ENCODE measurements at places on chromosomes 1 and 21. TPM values are rescaled to one million over a fixed set of nuclear protein-coding genes. Genes with fewer than 3 reads are reported as not detected.

DNA sequence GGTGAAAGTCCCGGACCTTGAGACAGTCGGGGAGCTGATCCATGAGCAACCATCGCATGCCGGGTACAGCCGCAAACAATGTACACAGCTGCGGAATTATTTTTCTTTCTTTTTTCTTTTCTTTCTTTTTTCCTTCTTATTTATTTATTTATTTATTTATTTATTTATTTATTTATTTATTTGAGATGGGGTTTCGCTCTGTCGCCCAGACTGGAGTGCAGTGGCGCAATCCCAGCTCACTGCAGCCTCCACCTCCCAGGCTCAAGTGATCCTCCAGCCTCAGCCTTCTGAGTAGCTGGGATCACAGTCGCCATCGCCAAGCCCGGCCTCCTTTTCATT is 2.6 kb upstream of the PERM1 start:
- H3K4me3 ChIP-seq, result no peak overlapping the region
- H3K4me1 ChIP-seq, result no peaks in the 10 kb centered on the region
- DNase-seq, result no peak
- no peaks in the 10 kb centered on the region for H3K27me3 ChIP-seq

- H3K4me3 ChIP-seq, result no peak overlapping the region
- peaks cover 6% of the 10 kb centered on the region for H3K4me1 ChIP-seq
- no peaks in the 10 kb centered on the region for H3K36me3 ChIP-seq
- DNase-seq, result no peak
- peaks cover 19% of the 10 kb centered on the region for H3K27me3 ChIP-seq
- H3K27ac ChIP-seq, result no peak overlapping the region
Measured at GRCh38 chr1:44717653-44718052, 13.3 kb downstream of the RNU5D-1 start.

DNA sequence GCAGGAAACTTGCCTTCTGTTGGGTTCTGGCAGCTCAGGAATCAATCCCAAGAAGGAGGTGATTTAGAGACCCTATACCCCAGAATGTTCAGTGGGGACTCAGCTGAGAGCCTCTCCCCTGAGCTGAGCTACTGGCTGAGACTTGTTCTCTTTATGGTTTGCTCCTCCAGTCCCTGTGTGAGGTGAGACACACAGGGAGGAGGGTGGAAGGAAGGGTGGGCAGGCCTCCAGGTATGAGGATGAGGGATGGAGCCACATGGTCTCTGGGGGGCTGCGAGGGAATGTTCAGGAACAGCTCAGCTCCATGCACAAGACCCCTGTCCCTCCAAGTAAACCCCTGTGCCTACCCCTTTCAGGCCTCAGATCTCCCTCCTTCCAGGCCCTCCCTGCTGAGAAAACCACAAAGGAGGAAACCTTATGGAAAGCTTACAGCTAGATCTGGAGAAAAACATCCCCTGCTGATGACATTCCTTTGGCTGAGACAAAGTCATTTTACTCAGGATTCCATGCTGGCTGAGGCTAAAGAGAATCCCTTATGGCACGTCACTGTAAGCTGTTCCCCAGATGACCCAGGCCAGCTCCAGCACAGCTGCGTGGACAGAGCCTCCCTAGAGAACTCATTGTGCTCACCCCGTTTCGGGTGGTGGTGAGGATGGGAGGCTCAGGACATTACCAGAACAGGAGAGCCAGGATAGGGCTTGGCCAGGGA is 91.5 kb upstream of the IPO9 start:
- peaks cover 77% of the 10 kb centered on the region for H3K4me1 ChIP-seq
- H3K27ac ChIP-seq, result peak overlapping the region; percentile 99
- no peaks in the 10 kb centered on the region for H3K27me3 ChIP-seq
- DNase-seq, result no peak

Gene S100A2
- 11.7 TPM for total RNA-seq

Gene ANGEL2
- 34.7 TPM for total RNA-seq

- no peaks in the 10 kb centered on the region for H3K4me1 ChIP-seq
- no peak overlapping the region for H3K4me3 ChIP-seq
- no peaks in the 10 kb centered on the region for H3K36me3 ChIP-seq
Measured at GRCh38 chr1:180617774-180618395, 13.9 kb upstream of the XPR1 start.

DNA sequence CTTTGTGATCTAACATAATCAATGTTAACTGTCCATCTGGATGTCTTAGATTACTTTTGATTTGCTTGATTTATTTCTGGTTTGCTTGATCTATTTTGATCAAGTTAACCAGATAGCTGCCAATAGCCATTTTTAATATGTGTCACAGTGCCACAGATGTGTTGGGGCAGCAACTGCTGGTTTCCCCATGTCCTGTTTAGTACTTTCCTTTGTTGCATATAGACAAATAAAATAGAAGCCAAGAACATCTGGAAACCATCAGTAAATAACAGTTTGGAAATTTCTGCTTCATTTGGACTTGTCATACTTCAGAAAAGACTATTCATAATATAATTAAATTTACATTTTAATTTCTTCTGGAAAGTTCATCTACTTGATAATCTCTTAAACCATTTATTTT is 145.6 kb upstream of the C21orf91 start:
- H3K36me3 ChIP-seq, result no peaks in the 10 kb centered on the region
- DNase-seq, result no peak
- no peak overlapping the region for H3K4me3 ChIP-seq
- H3K4me1 ChIP-seq, result no peaks in the 10 kb centered on the region
- no peaks in the 10 kb centered on the region for H3K27me3 ChIP-seq

GRCh38 chr1:46557403-46557802 is 6.0 kb upstream of the KNCN start:
- H3K36me3 ChIP-seq, result peaks cover 12% of the 10 kb centered on the region
- no peaks in the 10 kb centered on the region for H3K27me3 ChIP-seq

DNA sequence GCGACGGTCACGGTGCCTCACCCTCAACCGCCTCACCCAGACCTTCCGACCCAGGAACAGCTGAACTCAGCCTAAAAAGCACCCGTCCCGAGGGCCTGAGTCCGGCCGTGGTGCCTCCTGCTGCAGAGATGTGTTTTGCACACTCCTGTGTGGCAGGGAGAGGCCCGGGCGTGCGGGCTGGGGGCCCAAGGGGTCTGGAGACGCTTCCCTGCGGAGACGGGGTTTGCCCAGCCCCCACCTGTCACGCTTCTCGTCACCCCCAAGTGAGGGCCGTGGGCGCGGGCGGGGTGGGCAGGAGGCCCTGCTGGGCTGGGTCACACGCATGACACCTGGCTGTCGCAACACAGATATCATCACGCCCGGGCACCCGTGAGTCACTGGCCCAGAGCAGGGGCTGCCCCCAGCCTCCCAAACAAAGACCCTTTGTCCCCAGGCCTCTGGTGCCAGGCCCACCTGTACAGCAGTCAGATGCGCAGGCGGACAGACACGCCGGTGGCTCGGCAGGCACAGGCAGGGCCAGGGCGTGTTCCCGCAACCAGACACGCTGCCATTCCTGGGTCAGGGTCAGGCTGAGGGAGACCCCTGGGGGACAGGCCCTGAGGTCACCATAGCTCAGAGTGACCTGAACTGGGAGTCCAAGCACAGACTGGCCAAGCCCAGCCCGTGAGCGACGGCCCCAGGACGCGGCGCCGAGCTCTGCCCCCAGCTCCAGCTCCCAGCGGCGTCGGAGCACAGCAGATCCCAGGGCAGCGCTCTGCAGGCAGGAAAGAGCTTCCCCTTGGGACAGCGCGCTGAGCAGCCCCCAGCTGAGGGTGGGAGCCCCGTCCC is 6.1 kb downstream of the B3GALT6 start:
- peaks cover 36% of the 10 kb centered on the region for H3K4me1 ChIP-seq
- no peak overlapping the region for H3K4me3 ChIP-seq
- H3K27ac ChIP-seq, result no peak overlapping the region
- no peaks in the 10 kb centered on the region for H3K27me3 ChIP-seq
- peaks cover 6% of the 10 kb centered on the region for H3K36me3 ChIP-seq
- DNase-seq, result no peak

- no peak overlapping the region for H3K4me3 ChIP-seq
- no peaks in the 10 kb centered on the region for H3K36me3 ChIP-seq
- no peaks in the 10 kb centered on the region for H3K4me1 ChIP-seq
- no peak for DNase-seq
- peaks cover 15% of the 10 kb centered on the region for H3K27me3 ChIP-seq
Measured at GRCh38 chr1:107787299-107787698, 177.7 kb downstream of the VAV3 start.

DNA sequence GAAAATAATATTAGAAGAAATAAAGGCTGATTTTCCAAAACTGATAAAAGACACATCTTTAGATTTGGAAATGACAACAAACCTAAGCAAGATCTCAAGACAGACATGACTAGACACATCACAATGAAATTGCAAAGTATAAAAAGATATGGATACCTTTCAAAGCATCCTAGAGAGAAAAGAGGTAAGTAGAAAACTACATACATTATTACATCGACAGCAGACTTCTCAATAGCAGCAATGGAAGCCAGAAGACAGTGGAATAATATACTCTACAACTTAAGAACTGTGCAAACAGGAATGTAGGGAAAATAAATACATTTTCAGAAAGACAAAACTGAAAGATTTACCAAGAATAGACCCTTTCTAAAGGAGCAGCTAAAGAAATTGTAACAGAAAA is 50.2 kb downstream of the DENND1B start:
- DNase-seq, result no peak
- H3K4me1 ChIP-seq, result no peaks in the 10 kb centered on the region
- H3K27me3 ChIP-seq, result no peaks in the 10 kb centered on the region
- peaks cover 18% of the 10 kb centered on the region for H3K36me3 ChIP-seq
- H3K27ac ChIP-seq, result no peak overlapping the region
- H3K4me3 ChIP-seq, result no peak overlapping the region

GRCh38 chr1:179883745-179884138 is 1.7 kb downstream of the TOR1AIP1 start:
- peaks cover 13% of the 10 kb centered on the region for H3K36me3 ChIP-seq
- peaks cover 34% of the 10 kb centered on the region for H3K4me1 ChIP-seq
- H3K27me3 ChIP-seq, result no peaks in the 10 kb centered on the region
- H3K27ac ChIP-seq, result peak overlapping the region; percentile 100

DNA sequence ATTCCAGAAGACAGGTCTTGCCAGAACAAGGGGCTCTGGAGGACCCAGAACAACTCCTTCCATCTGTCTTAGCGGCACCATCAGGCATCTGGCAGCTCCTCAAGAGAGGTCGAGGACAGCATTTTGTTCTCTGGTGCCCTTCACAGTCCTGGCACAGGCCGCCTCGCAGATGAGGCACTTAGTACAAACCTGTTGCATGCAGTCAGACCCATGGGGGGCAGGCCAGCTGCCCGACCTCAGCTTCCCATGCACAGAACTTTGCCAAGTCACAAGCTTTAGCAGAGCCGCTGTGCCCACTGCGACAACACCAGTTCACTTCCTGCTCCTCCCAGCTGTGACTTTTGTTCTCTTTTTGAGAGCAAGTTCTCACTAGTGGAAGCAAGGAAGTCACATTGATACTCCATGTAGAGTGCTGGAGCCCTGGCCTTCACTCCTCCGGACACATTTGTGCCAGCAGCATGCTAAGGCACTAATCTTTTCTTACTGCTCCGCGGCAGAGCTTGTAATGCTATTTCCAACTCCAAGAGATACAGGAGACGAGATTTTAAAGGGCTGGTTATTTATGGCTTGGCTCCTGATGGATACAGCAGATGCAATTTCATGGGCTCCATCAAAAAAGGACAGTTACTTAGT is 44.6 kb downstream of the HMGB4 start:
- H3K36me3 ChIP-seq, result no peaks in the 10 kb centered on the region
- no peaks in the 10 kb centered on the region for H3K4me1 ChIP-seq
- H3K27ac ChIP-seq, result no peak overlapping the region
- H3K4me3 ChIP-seq, result no peak overlapping the region
- H3K27me3 ChIP-seq, result no peaks in the 10 kb centered on the region
- no peak for DNase-seq

DNA sequence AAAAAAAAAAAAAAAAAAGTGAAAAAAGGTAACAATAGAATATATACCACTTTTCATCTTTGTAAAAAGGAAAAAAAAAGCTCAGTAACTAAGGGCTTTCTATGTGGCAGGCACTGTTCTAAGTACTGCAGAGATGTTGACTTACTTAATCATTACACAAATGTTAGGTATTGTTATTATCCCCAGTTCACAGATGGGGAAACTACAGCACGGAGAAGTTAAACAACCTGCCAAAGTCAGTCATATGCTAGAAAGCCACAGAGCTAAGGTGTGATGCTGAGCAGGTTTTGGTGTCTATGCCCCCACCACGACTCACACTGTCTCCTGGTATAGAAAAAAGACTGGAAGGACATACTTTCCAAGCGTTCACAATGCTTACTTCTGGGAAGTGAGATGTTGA is 6.6 kb upstream of the PNRC2 start:
- H3K27me3 ChIP-seq, result no peaks in the 10 kb centered on the region
- H3K4me3 ChIP-seq, result no peak overlapping the region
- no peak overlapping the region for H3K27ac ChIP-seq
- H3K36me3 ChIP-seq, result no peaks in the 10 kb centered on the region
- DNase-seq, result no peak

- no peak overlapping the region for H3K4me3 ChIP-seq
- H3K36me3 ChIP-seq, result no peaks in the 10 kb centered on the region
- H3K27ac ChIP-seq, result no peak overlapping the region
- H3K4me1 ChIP-seq, result no peaks in the 10 kb centered on the region
- no peak for DNase-seq
Measured at GRCh38 chr1:89779151-89779940, 41.5 kb upstream of the LRRC8D start.

DNA sequence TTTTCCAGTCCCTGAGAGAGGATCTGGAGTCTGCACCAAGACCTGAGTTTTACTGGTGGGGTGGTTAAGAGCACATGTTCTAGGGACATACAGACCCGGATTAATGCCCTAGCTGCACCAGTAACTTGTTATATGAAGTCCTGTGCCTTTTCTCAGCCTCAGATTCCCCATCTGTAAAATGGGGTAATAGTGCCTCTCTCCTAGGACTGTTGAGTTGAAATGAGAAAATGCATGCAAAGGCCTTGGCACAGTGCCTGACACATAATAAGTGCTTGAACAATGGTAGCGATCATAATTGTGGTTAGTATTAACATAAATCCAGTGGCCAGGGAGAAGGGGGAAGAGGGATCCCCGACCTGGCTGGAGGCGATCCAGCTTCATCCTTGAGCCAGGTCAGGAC is 12.3 kb downstream of the AHDC1 start:
- no peak overlapping the region for H3K4me3 ChIP-seq
- no peak for DNase-seq
- H3K27ac ChIP-seq, result peak overlapping the region; percentile 19
- H3K36me3 ChIP-seq, result peaks cover 2% of the 10 kb centered on the region

- no peak overlapping the region for H3K27ac ChIP-seq
- H3K27me3 ChIP-seq, result no peaks in the 10 kb centered on the region
- H3K4me1 ChIP-seq, result peaks cover 3% of the 10 kb centered on the region
- H3K4me3 ChIP-seq, result no peak overlapping the region
- no peaks in the 10 kb centered on the region for H3K36me3 ChIP-seq
- DNase-seq, result no peak
Measured at GRCh38 chr1:227924833-227925574, 22.7 kb downstream of the WNT9A start.

GRCh38 chr1:198141668-198142351 is 15.0 kb upstream of the NEK7 start:
- no peaks in the 10 kb centered on the region for H3K4me1 ChIP-seq
- no peak overlapping the region for H3K27ac ChIP-seq
- DNase-seq, result no peak
- H3K36me3 ChIP-seq, result no peaks in the 10 kb centered on the region
- H3K27me3 ChIP-seq, result no peaks in the 10 kb centered on the region

Gene KIF14
- total RNA-seq, result 2.6 TPM

- no peak overlapping the region for H3K4me3 ChIP-seq
- no peaks in the 10 kb centered on the region for H3K4me1 ChIP-seq
- no peak overlapping the region for H3K27ac ChIP-seq
- no peaks in the 10 kb centered on the region for H3K36me3 ChIP-seq
Measured at GRCh38 chr1:30770150-30770549, 12.6 kb upstream of the LAPTM5 start.

Gene SFN
- total RNA-seq, result not detected

Gene RGS8
- not detected for total RNA-seq

Gene PDC
- not detected for total RNA-seq

Gene HMCN1
- 91.4 TPM for total RNA-seq

GRCh38 chr1:51423073-51423821 is 92.9 kb upstream of the TTC39A start:
- no peak overlapping the region for H3K4me3 ChIP-seq
- H3K27me3 ChIP-seq, result no peaks in the 10 kb centered on the region
- DNase-seq, result no peak
- peaks cover 27% of the 10 kb centered on the region for H3K36me3 ChIP-seq
- peak overlapping the region; percentile 75 for H3K27ac ChIP-seq
- H3K4me1 ChIP-seq, result peaks cover 39% of the 10 kb centered on the region
